Hippocampal formation (tissue), 2 donors: ENCODE measurements at places on chromosomes 5 and 9.
A peak's percentile ranks its signal among the peaks of the same experiment; 100 is the strongest.

- DNase-seq: no peak
These were observed 415.3 kb downstream of the CETN3 start for GRCh38 chr5:89994266-89994665.

DNA sequence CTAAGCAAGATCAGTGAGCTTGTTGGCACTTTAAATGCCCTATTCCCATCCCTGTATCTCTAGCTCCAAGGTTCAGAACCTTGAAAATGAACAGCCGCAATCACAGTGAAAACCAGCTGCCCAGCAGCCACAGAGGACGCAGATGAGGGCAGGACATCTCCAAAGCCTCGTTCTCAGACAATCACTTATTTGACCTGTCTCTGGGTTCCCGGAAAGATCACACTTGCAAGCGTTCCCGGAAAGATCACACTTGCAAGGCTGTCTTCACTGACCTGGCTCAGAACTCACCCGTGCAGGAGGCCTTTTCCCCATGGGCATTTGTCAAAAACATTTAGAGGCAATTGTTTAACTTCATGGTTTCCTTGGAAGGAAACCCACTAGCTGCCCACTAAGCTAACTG lies 25.7 kb downstream of the IPPK start:
- DNase-seq: no peak

GRCh38 chr5:169325273-169325672 lies 24.3 kb upstream of the SLIT3 start:
- DNase-seq: no peak

GRCh38 chr5:37889612-37890317 lies 49.9 kb upstream of the GDNF start:
- no peak for DNase-seq

GRCh38 chr5:58969253-58969652 lies 386.4 kb downstream of the RAB3C start:
- DNase-seq: no peak

DNA sequence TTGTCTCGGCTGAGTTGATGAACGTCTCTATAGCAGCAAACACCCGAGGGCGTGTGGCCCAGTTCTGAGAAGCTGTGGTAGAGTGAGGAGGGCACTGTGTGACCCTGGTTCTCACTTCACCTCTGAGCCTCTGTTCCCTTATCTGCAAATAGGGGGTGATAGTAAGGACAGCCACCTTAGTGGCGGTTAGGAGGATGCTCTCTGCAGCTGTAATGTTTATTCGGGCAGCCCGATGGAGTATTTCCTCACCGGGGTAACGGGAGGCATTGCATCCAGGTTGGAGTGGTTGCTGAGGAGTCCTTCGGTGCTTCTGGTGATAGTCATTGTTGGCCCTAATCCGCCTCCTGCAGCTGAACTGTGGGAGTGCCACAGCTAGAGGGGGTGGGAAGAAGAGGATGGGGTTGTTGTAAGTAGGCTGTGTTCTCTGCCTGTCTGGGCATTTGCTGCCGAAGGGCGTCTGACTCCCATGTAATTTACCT lies 13.9 kb downstream of the PRRC2B start:
- peak; percentile 47 for DNase-seq

DNA sequence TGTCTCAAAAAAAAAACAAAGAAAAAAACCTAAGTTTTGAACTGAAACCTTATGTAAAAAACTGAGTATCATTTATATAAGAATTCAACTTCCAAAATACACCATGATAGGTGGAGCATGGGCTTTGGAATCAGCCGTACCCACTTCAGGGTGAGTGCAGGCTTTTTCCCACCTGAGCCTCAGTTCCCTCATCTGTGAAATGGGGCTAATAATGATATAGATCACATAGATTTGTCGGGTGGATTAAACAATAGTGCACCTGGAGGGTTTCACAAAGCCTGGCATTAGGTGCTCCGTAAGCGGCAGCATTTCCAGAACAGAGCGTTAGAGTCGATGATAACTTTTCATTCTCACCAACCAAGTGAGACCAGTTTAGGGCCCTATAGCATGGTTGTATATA lies 91.9 kb downstream of the CYFIP2 start:
- no peak for DNase-seq

DNA sequence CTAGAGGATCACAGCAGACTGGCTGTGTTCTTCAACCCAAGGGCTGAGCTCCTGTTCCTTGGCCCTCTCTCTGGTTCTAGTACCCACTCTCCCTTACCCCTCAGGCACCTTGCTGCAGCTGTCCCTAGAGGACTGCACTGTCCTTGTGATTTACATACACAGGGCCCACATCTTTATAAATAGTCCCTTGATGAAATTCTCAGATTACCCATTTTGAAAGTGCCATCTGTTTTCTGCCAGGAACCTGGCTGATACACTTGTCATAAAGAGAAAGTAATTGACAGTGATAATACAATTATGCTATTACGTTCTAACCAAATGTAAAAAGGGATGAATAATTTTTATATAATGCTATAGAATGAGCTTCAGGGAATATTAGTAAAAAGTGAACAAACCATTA lies 16.5 kb upstream of the SPARC start:
- DNase-seq: no peak

- DNase-seq: no peak
These were observed 118.8 kb downstream of the SIL1 start for GRCh38 chr5:139079225-139079990.

DNA sequence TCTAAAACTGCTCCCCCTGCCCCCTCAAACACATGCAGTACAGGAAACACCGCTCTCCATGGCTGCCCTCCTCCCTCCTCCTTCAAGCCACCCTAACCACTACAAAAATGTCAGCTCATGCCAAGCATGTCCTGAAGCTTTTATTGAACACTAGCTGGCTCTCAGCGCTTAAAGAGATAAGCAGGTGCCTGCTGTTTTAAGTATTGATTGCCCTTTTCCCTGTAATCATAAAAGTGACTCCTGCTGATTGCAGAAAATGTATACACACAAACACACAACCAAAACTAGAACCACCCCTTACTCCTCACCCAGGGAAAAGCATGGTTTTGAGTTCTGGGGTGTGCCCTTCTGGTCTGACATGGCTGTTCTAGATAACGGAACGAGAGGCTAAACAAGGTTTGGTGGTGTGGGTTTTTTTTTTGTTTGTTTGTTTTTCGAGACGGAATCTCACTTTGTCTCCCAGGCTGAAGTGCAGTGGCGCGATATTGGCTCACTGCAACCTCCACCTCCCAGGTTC lies 3.7 kb upstream of the UCK1 start:
- DNase-seq: no peak

DNA sequence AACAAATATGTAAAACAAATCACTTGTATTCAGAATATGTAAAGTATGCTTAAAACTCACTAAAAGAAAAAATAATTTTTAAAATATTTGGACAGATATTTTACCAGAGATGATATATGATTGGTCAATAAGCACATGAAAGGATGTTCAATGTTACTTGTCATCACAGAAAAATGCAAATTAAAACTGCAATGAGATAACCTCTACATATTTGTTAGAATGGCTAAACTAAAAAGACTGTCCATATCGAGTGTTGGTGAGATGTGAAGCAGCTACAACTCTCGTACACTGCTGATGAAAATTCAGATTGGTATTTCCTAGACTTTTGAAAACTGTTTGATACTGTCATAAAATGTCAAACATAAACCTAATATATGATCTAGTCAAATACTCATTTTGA lies 685.1 kb downstream of the DTWD2 start:
- DNase-seq: no peak

- DNase-seq: no peak
These were observed 252.4 kb upstream of the DAPK1 start for GRCh38 chr9:87245271-87245670.

GRCh38 chr5:17614872-17615605 lies 4.8 kb downstream of the TAF11L12 start:
- no peak for DNase-seq

DNA sequence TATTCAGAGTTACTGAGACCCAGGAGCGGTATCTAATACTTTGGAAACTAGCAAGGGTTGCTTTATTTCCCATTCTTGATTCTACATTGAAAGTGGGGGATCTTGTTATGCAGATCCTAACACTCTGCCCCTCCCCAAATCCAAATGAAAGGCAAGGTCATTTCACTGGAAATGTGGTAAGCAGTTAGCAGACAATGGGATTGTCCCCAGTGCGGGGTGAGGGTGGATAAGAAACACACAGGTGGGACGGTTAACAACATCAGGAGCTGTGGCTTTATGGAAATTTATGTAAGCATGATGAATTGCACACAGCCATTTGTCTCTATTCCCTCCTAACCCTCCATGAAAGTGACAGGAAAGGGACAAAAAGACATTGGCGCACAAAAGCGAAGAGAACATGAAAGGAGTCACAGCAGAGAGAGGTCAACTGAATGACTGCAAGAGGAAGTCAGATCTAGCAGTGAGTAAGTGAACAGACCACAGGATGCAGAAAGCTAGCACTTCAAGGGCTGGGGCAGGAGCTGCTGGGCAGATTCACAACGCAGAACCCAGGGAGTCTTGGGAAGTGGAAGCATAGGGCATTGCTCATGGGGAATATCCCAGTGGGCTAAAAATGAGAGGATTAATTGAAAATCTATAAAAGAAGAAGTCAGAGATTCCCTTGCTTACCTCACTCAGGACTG lies 184.4 kb downstream of the HSD17B3 start:
- DNase-seq: no peak

DNA sequence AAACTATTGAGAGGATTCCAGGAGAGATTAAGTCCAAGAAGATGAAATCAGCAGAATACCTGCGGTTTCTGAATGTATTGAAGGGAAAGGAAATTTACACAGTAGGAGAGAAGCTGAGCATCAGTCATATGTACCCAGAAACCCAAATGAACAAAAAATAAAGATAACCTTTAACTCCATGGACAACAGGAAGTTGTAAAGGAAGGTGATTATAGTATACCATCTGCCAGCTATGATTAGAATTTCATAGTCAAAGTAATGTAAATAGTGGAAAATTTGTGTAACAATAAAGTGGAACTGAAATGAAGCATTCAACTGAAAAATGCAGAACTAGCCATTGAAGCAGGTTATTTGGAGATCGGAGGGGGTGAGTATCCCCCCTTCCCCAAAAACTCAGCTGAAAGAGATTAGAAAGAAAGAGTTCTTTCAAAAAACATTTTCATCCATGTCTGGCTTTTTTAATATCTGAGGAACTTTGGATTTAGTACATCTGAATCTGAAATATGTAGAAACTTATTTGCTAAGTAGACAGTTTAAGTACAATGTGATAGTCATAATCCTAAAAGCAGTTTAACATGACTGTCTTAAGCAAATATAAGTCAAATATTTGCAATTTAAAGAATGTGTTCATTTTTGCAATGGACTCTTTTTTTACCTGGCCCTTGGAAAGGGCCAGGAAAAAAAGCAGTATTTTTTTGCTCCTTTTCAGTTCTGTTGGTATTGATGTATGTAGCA lies 58.4 kb downstream of the APC start:
- no peak for DNase-seq

GRCh38 chr5:175148636-175149172 lies 295.3 kb downstream of the DRD1 start:
- no peak for DNase-seq

DNA sequence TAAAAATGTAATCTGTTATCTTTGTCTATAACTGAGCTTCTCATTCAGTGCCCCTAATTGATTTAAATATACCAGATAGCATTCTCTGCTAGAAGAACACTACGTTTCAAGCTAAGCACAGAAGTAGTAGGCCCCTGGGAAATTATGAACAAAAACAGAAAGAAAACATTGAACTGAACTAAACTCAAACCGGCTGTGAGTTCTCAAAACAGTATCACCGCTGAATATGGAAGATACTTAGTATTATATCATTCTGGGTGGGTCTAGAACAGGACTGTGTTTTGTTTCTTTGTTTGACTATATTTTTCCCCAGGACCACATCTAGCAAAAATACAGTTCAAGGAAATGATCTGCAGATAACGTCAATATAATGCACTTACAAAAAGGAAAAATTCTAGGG lies 95.1 kb upstream of the HMHB1 start:
- no peak for DNase-seq

DNA sequence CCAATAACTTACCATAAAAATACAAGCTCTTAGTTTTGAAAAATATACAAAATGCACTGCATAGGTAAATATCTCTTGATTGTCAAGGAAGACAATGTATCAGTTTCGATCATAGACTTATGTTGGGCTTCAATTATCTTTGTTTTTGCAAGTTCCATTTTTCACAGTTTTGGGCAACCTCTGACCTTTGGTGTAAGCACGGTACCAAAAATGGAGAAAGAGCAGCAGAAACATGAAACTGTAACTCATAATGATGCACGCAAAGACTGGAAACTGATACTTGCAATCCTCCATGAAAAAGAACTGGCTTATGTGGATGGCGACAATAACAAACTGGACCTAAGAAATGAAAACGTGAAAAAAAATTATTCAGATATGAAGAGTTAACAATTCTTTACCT lies 54.5 kb upstream of the DEPDC1B start:
- no peak for DNase-seq
